ENCODE measurements at places on chromosomes 7 and 10.

GRCh38 chr10:122515588-122516231 lies 44.8 kb upstream of the DMBT1 start:
- DNase-seq: no peak

DNA sequence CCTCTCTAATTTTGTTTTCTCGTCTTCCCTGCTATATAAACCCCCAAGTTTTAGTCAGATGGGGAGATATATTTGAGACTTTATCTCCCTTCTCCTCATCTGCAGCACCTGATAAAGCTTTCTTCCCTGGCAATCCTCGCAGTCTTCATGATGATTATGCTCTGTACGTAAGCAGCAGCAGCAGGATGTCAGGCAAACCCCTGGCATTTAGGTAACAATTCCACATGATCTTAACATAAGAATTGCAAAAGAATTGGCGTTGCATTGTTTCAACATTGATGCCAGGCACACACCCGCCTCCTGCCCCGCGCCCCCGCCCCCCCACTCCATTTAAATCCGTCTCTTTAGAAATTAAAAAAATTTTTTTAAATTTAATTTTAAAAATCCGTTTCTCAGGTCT lies 6.1 kb downstream of the PKD1L1 start:
- no peak for DNase-seq

GRCh38 chr10:53233749-53234148 lies 461.2 kb upstream of the MBL2 start:
- DNase-seq: no peak

DNA sequence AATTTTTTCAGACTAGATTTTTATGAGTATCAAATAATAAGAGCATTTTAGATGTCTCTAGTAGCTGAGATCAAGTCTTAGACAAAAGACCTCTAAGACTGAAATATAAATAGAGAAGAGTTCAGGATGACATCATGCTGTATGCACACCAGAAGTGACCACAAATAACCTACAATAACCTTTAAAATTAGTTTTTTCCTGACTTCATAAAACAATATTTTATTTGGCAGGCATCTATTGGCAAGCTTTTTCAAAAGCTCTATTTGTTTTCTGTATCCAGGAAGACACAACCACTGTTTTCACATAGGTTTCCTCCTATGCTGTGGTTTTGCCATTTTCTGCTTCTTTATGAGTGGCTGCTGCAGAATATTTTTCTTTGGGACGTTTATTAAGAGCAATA lies 359.1 kb downstream of the CRPPA start:
- no peak for DNase-seq

- no peak for DNase-seq
Observed at GRCh38 chr7:50908628-50909290, 126.1 kb upstream of the GRB10 start.

- DNase-seq: no peak
Observed at GRCh38 chr7:156147104-156147503, 334.8 kb upstream of the SHH start.

DNA sequence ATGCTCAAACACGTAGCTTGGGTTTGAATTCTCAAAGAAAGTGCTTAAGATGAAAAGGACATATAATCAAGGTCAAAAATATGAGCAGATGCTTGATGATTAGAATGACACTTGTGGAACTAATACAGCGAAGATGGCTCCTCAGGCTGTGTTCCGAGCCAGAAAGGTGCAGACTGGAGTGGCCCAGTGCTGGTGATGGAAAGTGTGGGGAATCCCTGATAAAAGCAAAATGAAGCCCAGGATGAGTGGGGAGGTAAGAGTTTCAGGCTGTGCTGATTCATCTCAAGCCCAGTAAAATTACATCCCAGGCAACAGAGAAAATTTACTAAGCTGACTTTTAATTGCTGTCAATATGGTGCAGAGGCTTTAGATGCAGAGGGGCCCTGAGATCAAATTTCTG lies 77.8 kb upstream of the IKZF1 start:
- DNase-seq: no peak

DNA sequence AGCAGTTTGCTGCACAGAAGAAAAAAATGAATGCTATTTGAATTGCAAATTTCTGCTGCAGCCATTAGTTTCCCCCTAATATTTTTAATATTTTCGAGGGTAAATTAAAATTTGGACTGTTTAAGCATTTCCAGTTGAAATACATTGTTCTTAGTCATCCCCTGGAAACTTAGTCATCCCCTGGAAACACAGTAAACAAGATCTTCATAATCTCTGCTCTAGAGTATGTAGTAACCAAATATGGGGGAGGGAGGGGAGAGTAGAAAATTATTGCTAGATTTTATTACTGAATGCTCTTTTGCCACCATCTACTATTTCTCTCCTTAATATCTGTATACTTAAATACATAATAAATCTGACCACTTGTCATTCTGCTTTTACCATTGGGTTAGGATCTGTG lies 1053.3 kb downstream of the SORCS1 start:
- DNase-seq: no peak

- no peak for DNase-seq
Observed at GRCh38 chr10:126199221-126199998, 188.9 kb downstream of the ADAM12 start.

DNA sequence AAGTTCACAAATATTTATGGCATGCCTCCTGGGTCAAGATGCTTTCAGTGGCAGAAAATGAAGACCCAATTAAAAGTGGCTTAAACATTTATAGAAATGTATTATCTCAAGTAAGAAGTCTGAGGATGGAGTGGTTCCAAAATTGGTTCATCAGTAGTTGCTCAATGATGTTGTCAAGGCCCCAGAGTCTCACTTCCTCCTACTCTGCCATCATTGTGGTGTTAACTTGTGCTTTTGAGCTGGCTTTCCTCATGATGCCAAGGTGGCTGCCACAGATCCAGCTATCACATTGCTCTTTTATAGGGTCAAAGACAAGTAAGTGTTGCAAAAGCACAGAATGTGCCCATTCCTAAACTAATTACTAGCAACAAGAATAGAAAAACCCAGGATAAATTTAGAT lies 404.6 kb upstream of the NRP1 start:
- no peak for DNase-seq

DNA sequence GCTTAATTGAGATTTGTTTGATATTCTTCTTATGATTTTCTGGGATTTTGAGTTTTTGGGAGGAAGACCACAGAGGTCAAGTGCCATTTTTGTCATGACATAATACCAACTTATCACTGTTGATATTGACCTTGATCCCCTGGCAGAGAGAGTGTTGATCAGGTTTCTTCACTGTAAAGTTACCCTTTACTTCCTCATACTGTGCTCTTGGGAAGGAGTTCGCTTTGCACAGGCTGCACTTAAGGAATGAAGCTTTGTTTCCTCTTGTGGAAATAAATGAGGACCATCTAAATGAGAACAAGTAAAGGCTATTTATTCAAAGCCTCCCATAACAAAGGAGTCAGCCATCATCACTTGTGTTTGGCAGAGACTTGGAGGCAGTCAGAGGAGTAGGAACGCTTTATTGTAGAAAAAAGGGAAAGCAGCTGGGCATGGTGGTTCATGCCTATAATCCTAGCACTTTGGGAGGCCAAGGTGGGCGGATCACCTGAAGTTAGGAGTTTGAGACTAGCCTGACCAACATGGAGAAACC lies 16.1 kb downstream of the ST7 start:
- DNase-seq: no peak

DNA sequence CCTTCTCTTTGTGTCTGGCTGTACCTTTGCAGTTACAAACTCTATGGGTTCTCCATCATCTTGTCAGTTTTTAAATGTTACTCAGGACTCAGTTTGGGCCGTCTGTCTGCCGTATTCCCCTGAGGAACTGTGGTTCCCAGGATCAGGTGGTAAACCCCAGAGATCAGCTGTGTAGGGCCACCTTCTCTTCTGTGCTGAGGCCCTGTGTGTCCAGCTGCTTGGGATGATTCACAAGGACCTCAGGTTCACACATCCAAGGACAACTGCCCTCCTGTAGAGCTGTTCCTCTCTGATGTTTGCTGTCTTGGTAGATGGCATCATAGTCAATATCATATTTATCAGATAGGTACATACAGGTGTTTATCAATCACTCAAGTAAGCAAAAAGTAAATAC lies 24.5 kb downstream of the CUL1 start:
- no peak for DNase-seq

- DNase-seq: no peak
Observed at GRCh38 chr7:7292608-7293007, 110.3 kb downstream of the C1GALT1 start.

GRCh38 chr10:44636625-44637024 lies 251.7 kb upstream of the CXCL12 start:
- DNase-seq: no peak

DNA sequence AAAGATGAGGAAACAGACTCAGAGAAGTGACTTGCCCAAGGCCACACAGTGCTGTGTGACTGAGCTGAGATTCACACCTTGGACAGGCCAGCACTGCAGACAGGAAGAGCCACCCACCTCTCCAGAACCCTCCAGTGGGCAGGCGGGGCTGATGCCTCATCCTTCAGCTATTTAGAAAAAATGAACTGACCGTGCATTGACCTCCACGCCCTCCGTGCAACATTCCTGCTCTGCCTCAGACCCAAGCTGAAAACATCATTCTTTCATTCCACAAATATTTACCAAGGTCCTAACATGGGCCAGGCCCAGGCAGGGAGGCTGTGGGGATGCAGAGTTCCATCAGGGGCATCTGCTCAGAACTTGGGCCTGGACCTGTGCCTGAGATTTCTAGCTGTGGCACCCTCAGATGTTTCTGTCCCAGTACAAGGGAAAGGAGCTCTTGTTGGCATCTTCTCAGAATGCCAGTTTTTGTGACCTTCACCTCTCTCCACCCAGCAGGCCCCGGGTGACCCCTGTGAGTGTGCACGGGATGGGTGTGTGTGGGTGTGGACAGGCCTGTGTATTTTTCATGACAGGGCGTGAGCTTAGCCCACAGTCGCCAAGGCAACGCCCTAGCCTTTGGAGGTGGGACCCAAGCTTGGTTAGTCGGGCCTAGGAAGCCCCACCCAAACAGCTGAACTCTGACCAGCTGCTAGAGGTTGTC lies 6.5 kb downstream of the VSIR start:
- DNase-seq: no peak

GRCh38 chr7:5491251-5492019 lies 67.8 kb upstream of the TNRC18 start:
- DNase-seq: peak; percentile 40

- no peak for DNase-seq
Observed at GRCh38 chr10:7045891-7046599, 364.8 kb downstream of the SFMBT2 start.

GRCh38 chr10:10128387-10128786 lies 889.3 kb upstream of the CELF2 start:
- no peak for DNase-seq

DNA sequence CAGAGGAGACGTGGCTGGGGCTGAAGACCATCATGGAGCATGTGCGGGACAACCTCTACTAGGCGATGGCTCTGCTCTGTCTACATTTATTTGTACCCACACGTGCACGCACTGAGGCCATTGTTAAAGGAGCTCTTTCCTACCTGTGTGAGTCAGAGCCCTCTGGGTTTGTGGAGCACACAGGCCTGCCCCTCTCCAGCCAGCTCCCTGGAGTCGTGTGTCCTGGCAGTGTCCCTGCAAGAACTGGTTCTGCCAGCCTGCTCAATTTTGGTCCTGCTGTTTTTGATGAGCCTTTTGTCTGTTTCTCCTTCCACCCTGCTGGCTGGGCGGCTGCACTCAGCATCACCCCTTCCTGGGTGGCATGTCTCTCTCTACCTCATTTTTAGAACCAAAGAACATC lies 22.0 kb upstream of the CPA5 start:
- no peak for DNase-seq

DNA sequence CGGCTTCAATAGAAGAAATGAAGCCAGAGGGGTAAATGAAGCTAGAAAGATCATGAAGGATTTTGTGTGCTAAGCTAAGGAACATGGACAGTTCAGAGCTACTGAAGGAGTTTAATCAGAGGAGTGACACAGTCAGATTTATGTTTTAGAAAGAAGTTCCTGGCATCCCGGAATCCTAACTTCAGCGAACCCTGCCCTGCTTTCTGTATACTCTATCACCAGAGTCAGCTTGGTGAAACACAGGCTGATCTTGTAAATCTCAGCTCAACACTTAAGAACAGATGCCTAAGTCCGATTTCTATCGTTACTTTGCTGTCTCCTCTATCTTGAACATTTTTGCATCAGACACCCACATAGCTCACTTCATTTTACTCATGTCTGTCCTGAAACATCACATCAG lies 9.1 kb downstream of the AHR start:
- DNase-seq: no peak

GRCh38 chr10:88490231-88490980 lies 92.7 kb downstream of the RNLS start:
- no peak for DNase-seq

- DNase-seq: no peak
Observed at GRCh38 chr7:150737265-150738055, at the start of gene GIMAP5. Gene GIMAP5, plus strand, starts transcription at chr7:150737418. Its CDS starts 3,467 bp downstream, at chr7:150740885.

GRCh38 chr7:158025686-158026600 lies 561.7 kb downstream of the PTPRN2 start:
- no peak for DNase-seq

- no peak for DNase-seq
Observed at GRCh38 chr7:47453093-47454061, 128.5 kb downstream of the TNS3 start.

DNA sequence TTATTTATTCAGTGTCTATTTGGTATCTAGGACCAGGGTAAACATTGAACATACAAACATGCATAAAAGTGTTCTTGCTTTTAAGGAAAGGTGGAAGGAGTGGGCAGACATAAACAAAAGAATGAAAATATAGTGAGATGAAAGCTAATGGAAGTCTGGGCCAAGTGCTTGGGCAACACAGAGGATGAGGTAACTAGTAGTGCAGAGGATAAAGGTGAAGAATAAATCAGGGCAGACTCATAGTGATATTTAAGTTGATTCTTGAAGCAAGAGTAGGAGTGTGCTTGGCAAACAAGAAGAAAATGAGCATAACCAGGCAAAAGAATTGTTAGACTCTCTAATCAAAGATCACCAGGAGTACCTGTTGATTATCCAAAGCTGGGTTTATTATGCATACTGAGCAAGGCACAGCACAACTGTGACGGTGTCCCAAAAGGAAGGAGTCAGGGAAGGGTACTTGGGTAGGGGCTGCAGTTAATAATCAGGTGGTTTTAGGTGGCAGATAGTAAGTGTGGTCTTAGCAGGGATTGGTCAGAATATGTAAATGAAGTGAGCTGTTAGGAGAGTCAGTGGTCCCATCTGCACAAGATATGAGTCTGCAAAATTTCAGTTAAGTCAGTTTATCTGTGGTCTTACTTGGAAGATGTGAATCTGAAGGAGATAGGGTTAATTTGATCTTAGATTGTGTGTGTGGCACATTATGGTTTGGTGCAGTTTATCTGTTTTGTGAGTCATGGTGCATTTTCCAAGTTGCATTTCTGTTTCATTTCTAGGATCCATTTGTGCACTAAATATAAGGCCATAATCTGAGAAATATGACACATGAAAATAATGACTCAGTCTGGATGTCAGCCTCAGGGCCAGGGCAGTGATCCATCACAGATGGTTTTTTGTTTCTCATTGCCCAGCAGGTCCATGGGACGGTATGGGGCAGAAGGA lies 30.6 kb upstream of the TAX1BP1 start:
- DNase-seq: no peak

- no peak for DNase-seq
Observed at GRCh38 chr7:101294039-101294831, 27.4 kb downstream of the IFT22 start.

Data from NCI-H2081 treated with DMSO at 0.1 percent for 48 hours (cell line).